ENCODE measurements at places on chromosomes 2 and 18.

- DNase-seq: no peak
Observed at GRCh38 chr2:232525791-232526371, at the start of gene CHRND. TSS of gene CHRND (plus strand) at chr2:232526160. CDS start at chr2:232526216, 56 bp downstream.

- no peak for DNase-seq
Observed at GRCh38 chr2:96636551-96637171, 1.5 kb downstream of the KANSL3 start.

- DNase-seq: no peak
Observed at GRCh38 chr2:188725746-188726360, 248.3 kb upstream of the COL3A1 start.

GRCh38 chr2:142974288-142975024 lies 97.0 kb downstream of the KYNU start:
- DNase-seq: peak; percentile 54

DNA sequence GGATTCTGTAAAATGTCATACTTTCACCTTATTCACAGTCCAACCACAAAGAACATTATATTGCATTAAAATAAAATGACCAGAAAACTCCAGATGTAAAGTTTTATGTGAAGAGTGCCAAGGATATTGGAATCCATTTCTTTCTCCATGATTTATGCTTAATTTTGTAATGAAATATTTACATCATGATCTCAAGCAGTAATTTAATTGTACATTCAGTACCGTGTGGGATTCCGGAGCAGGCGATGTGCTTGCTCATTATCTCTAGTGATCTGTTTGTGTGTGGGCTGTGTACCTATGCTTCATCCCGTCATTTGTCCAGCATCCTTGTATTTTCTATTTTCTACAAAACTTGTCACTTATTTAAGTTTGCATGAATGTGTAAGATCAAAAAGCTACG lies 415.9 kb upstream of the SLC8A1 start:
- DNase-seq: no peak

- DNase-seq: no peak
Observed at GRCh38 chr18:77127769-77128671, 4.6 kb downstream of the MBP start.

DNA sequence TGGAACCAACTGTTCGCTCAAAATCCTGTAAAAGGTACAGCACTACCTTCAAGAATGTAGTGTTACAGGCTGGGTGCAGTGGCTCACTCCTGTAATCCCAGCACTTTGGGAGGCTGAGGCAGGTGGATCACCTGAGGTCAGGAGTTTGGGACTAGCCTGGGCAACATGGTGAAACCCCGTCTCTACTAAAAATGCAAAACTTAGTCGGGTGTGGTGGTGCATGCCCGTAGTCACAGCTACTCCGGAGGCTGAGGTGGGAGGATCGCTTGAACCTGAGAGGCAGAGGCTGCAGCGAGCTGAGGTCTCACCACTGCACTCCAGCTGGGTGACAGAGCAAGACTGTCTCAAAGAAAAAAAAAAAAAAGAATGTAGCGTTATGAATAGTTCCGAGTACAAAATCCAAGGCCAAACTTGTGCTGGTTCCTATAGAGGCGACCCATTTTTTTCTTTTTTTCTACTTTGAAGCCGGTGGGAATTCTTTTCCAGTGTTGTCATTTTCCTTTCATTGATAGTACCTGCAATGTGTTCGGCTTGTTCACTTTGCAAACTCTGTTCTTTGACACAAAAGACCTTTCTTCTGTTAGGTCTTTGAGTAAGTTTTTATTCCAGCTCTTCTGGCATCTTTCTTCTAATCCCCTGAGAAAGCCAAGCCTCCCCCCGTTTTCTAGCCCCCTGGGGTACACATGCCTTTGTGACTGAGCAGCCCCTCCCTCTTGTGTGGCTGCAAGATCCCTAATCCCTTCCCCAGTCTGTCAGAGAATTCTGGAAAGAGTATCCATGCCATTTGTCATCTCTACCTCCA lies 25.1 kb downstream of the INPP5D start:
- DNase-seq: no peak
